ENCODE measurements at places on chromosomes 11 and 22. TPM values are rescaled to one million over a fixed set of nuclear protein-coding genes. Genes with fewer than 3 reads are reported as not detected.

MYOD1 gene
- total RNA-seq: 0.12 TPM

PTPN5 gene
- not detected for total RNA-seq

RIMBP3C gene
- total RNA-seq: 0.11 TPM

KIRREL3 gene
- 2.6 TPM for total RNA-seq

KCTD17 gene
- total RNA-seq: 30.5 TPM

ADAMTS8 gene
- total RNA-seq: under 0.01 TPM

RABL2B gene
- 8.7 TPM for total RNA-seq

MUC5AC gene
- under 0.01 TPM for total RNA-seq

PGA3 gene
- total RNA-seq: not detected

TCN1 gene
- total RNA-seq: not detected

TAF6L gene
- total RNA-seq: 30.7 TPM

SYT13 gene
- total RNA-seq: not detected

TMEM86A gene
- total RNA-seq: 0.25 TPM

RFPL1 gene
- not detected for total RNA-seq

DEFB131B gene
- total RNA-seq: not detected

PDE2A gene
- 0.50 TPM for total RNA-seq

MS4A6A gene
- total RNA-seq: not detected

DERL3 gene
- total RNA-seq: 0.44 TPM

UCP3 gene
- total RNA-seq: 0.11 TPM

P2RY6 gene
- total RNA-seq: 0.12 TPM

CTTN gene
- total RNA-seq: 530 TPM

GRK3 gene
- 2.2 TPM for total RNA-seq

CD82 gene
- total RNA-seq: 22.2 TPM

TESMIN gene
- 0.87 TPM for total RNA-seq

C1QTNF5 gene
- total RNA-seq: 3.5 TPM

SUSD2 gene
- total RNA-seq: 8.6 TPM

CARD18 gene
- total RNA-seq: not detected

MUC15 gene
- not detected for total RNA-seq

ANO9 gene
- not detected for total RNA-seq

DEPDC7 gene
- total RNA-seq: 6.6 TPM

EXPH5 gene
- total RNA-seq: 1.1 TPM

PACSIN3 gene
- 29.7 TPM for total RNA-seq

ART5 gene
- total RNA-seq: 0.75 TPM

TPBGL gene
- not detected for total RNA-seq

MMP8 gene
- total RNA-seq: 0.11 TPM

HOATZ gene
- total RNA-seq: under 0.01 TPM

MS4A1 gene
- total RNA-seq: not detected

ME3 gene
- 32.4 TPM for total RNA-seq

OR51E2 gene
- total RNA-seq: 0.11 TPM

HRAS gene
- total RNA-seq: 51.5 TPM

MOGAT2 gene
- not detected for total RNA-seq

MMP1 gene
- total RNA-seq: 221 TPM

RPUSD4 gene
- total RNA-seq: 43.3 TPM

TRIM49D2 gene
- not detected for total RNA-seq

RIC3 gene
- under 0.01 TPM for total RNA-seq

TSGA10IP gene
- 0.11 TPM for total RNA-seq

MMP20 gene
- total RNA-seq: not detected

KRTAP5-8 gene
- total RNA-seq: not detected

SLC7A4 gene
- total RNA-seq: 0.22 TPM

PAMR1 gene
- total RNA-seq: 512 TPM

GGTLC2 gene
- not detected for total RNA-seq

SAA4 gene
- total RNA-seq: not detected

TSPAN32 gene
- under 0.01 TPM for total RNA-seq

CCDC117 gene
- total RNA-seq: 15.9 TPM

GVQW3 gene
- total RNA-seq: 2.3 TPM

HORMAD2 gene
- total RNA-seq: not detected

RIMBP3B gene
- total RNA-seq: 0.11 TPM

OR8D1 gene
- total RNA-seq: under 0.01 TPM

PLEKHB1 gene
- total RNA-seq: 2.5 TPM
